Activated naive CD8-positive, alpha-beta T cell treated with anti-CD3 and anti-CD28 coated beads for 36 hours (primary cell): ENCODE measurements at places on chromosomes 11 and 22. TPM values are rescaled to one million over a fixed set of nuclear protein-coding genes. Genes with fewer than 3 reads are reported as not detected.

The HORMAD2 gene
- total RNA-seq, result not detected

The OR51A7 gene
- not detected for total RNA-seq

The SCO2 gene
- 6.0 TPM for total RNA-seq

The SMIM35 gene
- total RNA-seq, result not detected
